ENCODE measurements at places on chromosomes 6 and 20.
A peak's percentile ranks its signal among the peaks of the same experiment; 100 is the strongest.

DNA sequence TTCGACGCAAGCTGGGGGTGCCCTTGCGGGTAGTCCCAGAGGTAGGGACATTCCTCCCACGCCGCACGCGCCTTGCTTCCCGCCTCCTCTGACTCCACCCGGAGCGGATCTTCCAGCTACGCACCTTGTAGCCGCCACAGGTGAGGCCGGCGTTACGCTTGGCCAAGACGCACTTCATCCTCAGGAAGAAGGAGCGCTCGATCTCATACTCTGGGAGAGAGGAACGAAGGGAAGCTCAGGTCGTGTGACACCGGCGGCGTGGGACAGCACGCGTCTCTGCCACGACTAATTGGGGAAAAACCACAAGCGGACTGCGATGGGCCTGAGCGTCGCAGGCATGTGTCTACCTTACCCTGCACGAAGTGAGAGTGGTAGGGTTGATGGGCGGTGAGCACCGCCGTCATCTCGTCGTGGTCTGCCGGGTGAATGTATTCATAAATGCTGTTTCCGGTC, 15.5 kb downstream of the SIM1 start:
- DNase-seq: no peak

GRCh38 chr6:118551063-118552053, 3.3 kb downstream of the PLN start:
- DNase-seq: no peak

- no peak for DNase-seq
These were observed 43.2 kb upstream of the NT5E start for GRCh38 chr6:85406641-85407075.

- DNase-seq: no peak
These were observed 576.4 kb downstream of the HTR1B start for GRCh38 chr6:76886900-76887299.

DNA sequence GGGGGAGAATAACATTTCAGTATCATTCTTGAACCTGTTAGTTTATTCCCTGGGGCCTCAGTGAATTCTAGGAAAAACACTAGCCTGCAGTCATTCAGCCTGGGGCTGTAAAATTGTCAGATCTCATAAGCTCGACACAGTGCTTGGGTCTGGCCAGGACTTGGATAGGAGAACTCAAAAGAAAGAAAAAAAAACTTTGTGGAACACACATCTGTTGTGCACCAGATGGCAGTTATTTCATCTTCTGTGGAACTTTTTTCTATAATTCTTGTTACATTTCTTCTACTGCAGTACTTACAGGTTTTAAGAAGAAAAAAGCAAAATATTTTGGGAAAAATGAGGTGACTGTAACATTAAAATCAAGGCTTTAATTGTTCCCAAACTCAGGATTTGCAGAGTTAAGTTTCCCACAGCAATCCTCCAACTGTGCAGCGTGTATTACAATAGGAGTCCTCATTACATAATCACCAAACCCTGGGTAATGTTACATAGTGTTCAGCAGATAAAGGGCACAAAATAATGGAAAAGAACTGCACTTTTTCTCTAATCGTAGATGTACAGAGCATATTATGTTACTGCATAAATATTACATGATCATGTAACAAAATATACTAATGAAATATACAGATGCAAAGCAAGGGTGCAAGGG, 531.1 kb upstream of the CITED2 start:
- DNase-seq: no peak

- no peak for DNase-seq
These were observed 418.6 kb upstream of the MAN1A1 start for GRCh38 chr6:119768201-119768600.

- no peak for DNase-seq
These were observed 36.5 kb upstream of the HLA-G start for GRCh38 chr6:29791162-29791561.

DNA sequence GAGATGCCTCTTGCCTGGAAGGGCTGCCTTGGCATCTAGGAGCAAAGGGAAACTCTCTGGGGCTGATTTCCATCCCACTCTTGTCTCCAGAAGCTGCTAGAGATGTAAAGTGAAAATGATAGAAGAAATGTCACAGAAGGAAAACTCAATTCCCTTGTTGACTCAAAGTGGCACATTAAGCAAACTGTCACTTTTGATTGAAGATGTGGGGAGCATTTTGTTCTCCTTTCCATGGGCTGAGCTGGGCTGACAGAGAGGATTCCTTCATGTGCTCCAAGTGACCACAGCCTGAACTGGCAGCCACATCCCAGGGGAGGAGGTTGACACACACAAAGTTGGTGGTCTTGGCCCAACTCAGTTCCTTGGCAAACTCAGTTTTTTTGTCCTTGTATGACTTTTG, 9.8 kb downstream of the GPR31 start:
- no peak for DNase-seq

- DNase-seq: no peak
These were observed 672.6 kb upstream of the AGPAT4 start for GRCh38 chr6:161946461-161946860.

DNA sequence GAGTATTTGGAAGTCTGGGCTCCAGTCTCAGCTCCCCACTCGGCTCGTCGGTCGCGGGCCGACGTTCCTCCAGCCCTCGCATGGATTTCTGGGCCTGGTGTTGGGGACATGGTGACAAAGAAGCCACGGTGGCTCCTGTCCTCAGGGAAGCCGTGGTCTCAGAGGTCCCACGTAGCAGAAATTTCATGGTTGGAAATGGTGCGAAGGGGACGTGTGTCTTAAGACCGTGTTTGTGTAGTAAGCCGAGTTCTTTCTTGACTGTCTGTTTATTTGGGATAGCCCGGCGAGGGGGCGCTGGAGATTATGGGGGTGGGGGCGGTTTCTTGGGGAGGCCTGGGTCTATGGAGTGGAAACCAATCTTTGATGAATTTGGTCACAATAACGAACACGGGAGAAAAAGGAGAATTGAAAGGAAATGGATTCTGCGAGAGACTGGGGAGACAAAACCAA, 23.5 kb upstream of the MAP3K7 start:
- no peak for DNase-seq

GRCh38 chr6:18266523-18266912, 2.2 kb upstream of the DEK start:
- DNase-seq: no peak

DNA sequence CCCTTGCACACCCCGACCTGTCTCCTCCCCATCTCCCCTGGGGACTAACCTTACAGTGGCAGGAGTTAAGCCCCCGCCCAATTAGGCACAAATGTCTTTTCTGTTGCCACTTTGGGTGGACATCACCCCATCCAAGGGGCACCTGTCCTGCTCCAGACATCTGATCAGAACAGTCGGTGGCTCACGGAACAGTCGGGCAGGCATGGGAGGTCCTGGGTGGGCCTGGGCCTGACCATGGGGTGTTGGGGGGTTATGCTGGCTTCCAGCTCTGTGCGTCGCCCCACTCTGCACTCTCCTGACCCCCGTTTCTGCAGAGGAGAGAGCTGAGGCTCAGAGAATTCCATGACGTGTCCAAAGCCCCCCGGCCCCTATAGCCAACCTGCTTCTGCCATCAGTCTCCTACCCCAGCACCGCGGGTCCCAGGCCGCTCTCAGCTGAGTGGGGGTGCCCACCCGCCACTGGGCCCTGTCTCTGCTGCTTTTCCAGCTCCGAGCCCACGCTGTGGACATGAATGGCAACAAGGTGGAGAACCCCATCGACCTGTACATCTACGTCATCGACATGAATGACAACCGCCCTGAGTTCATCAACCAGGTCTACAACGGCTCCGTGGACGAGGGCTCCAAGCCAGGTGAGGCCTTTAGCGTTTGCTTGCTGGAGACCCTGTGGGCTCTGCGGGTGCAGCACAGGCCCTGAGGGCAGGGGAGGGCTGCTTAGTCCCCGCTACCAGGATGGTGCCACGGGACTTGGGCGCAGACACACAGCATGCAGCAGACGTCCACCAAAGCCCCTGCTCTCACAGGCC, 213.2 kb downstream of the TAF4 start:
- no peak for DNase-seq

GRCh38 chr20:1326031-1326930, 2.7 kb downstream of the SDCBP2 start:
- no peak for DNase-seq

DNA sequence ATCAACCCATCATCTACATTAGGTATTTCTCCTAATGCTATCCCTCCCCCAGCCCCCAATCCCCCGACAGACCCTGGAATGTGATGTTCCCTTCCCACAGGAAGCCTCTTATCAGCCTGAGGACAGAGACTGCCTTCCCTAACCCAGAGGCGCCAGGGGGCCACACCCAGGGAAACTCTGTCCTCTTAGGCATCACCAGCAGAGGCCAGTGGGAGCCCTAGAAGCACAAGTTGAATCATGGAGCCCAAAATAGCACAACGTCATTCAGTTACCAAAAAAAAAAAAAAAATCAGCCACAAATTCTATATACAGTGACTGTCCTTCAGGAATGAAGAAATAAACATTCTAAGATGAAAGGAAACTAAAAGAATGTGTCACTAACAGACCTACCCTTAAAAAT, 625.7 kb downstream of the TFAP2A start:
- DNase-seq: no peak

DNA sequence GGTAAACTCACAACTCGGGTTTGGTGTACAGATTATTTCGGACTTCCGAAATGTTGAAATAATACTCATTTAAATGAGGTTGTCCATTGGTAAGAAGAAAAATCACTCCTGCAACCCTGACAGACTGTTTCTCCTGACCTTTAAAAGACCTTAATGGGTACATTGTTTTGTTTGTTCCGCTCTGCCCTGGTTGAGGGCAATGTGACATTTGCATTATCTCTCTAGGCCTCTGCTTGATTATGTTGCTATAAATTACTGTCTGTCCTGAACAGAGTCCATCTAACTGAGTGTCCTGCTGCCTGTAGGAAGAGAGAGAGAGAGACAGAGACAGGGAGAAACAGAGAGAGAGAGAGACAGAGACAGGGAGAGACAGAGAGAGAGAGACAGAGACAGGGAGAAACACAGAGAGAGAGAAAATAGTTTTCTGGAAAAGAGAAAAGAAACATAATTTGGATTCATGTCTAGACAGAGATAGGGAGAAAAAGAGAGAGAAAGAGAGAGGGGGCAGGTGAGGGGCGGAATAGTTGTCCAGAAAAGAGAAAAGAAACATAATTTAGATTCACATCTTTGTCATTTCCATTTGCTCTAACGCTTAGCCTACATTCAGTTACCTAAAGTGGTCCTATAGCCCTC, 83.2 kb downstream of the SHLD1 start:
- no peak for DNase-seq

DNA sequence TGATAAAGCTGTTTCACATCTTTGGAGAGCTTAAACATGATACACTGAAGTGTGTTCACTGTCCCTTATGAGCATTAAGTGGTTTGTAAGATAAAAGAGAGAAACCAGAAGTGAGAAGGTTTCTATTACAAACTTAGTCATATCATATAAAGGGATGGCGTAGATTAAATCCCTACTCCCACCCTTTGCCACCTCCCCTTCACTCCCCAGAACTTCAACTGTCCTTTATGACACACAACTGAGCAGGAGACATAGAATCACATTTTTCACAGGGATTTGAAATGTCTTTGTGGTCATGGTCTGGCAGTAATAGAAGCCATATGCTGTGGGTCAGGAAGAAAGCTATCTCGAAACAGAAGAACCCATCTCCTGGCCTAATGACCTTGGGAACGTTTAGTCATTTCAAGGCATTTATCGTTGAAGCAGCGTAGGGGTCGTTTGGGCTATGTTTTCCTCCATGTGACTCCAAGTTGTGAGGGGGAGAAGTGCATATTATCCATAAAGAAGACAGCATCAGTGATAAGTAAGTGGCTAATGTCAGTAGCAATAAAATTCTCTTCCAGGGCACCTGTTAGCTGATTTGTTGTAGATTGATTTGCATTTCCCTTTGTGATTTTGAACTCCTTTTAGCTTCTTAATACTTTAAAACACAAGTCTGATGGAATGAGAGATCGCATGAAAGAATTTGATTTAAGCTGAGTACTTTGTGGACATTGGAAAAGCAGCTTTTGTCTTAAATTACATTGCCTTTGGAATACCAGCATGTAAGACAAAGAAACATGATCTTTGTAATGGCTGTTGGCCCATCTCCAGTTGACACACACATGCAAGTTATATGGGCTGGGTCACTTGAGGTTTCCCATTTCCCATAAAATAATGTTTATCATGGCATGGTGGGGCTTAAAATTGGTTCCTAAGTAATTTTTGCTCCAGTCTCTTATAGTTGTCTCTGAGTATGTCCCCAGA, 501.5 kb upstream of the FLRT3 start:
- DNase-seq: no peak

GRCh38 chr20:49323622-49324238, 45.9 kb upstream of the ZNFX1 start:
- DNase-seq: peak; percentile 77

DNA sequence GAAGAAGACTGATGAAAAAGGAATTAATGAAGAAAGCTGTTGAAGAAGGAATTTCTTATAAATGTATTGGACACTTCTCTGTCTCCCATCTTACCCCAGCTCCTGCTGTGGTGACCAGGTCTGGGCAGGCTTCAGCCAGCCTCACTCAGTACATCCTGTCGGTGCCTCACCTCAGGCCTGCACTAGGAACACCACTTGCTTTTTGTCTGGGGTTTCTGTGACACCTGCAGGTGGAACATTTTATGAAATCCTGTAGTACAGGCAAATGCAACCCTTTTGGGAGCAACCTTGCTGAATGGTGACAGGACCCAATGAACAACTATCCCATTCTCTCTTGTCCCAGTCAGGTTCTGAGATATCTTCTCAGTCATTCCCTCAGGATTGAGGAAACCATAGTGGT, 129.7 kb downstream of the PRDM13 start:
- DNase-seq: no peak

- no peak for DNase-seq
These were observed 12.9 kb downstream of the MAPRE1 start for GRCh38 chr20:32832664-32833063.

GRCh38 chr6:42777126-42777822, 4.6 kb upstream of the BICRAL start:
- DNase-seq: no peak

GRCh38 chr6:74656453-74656852, 549.4 kb downstream of the COL12A1 start:
- DNase-seq: no peak

GRCh38 chr20:56797023-56797422, 167.9 kb downstream of the TFAP2C start:
- DNase-seq: no peak
